Fibroblast of gingiva (primary cell): ENCODE measurements at places on chromosomes 3 and 15.

DNA sequence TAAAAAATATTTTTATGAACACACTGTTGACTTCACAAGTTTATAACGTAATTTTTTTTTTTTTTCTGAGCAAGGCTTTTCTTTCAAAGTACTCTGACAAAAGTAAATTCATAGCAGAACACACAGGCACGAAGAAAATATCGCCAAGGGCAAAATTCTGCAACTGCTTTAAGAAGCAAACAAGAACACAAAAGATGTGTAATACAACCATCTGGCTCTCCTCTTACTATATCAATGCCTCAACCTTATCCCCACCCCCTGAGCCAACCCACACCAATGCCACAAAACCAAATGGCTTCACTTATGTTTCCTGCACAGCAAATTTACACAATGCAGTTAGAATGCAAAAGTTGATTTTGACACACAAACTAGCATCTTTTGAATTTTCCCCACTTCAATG lies 274.2 kb downstream of the FOXP1 start:
- DNase-seq = no peak

GRCh38 chr3:126945891-126946290 lies 37.0 kb upstream of the PLXNA1 start:
- DNase-seq = no peak

DNA sequence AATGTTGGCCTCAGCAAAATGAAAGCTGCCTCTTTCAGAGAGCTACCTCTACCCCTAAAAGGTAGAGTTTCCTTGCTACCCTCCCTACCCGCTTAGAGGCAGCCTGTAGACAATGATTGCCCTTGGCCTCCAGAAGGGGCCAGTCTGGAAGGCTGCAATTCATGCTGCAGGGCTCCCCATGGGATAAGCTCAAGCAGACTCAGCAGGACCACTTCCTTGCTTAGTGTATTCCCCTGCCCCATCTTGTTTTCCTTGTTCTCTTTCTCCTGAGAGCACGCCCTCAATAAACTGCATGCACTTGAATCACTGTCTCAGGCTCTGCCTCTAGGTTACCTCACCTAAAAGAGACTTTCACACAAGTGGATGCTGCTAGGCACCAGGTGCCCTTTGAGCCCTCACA lies 134.0 kb upstream of the CTNNB1 start:
- DNase-seq = no peak

GRCh38 chr3:13702286-13702685 lies 153.4 kb downstream of the FBLN2 start:
- no peak for DNase-seq

DNA sequence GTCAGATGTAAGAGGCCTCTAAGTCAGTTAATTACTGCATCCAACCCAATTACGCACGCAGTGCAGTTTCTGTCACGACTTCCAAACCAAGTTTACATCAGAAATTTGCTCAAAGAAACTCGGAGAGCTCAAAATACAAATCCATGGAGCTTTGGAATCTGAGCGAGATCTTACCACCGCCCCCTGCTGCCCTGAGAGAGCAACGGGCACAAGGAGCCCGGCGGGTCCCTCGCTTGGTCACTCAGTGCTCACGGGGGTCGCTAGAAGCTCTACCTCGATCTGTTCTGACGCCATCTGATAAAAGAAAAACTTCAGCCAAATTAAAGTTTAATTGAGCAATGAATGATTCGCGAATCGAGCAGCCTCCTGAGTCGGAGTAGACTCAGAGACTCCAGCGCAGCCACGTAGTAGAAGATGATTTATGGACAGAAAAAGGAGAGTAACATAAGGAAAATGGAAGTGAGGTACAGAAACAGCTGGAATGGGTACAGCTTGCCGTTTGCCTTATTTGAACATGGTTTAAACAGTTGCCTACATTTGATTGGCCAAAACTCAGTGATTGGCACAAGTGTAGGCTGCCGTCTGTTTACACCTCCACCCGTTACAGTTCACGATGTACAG lies 232.7 kb upstream of the ATP10A start:
- no peak for DNase-seq

DNA sequence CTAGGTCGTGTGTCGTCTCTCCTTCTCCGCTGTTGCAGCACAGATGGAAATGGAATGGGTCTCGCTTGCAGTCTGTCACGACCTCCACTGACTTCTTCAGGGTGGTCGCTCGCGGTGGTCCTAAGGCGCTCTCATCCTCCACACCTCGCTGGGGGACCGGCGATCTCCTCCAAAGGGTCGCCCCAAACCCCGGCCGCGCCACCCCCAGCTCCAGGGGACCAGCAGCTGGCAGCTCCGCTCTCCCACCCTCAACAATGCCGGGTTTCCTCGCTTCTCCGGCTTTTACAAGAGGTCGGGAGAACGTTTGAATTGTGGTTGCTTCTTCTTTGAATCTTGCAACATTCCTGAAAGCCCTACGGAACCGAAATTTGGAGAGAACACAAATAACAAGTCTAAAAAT lies 25.9 kb downstream of the SERP1 start:
- DNase-seq = no peak
